GM06990 (cell line): ENCODE measurements at places on chromosomes 1 and 21.

- DNase-seq: no peak
Observed at GRCh38 chr21:25559746-25560145, 47.5 kb downstream of the MRPL39 start.

DNA sequence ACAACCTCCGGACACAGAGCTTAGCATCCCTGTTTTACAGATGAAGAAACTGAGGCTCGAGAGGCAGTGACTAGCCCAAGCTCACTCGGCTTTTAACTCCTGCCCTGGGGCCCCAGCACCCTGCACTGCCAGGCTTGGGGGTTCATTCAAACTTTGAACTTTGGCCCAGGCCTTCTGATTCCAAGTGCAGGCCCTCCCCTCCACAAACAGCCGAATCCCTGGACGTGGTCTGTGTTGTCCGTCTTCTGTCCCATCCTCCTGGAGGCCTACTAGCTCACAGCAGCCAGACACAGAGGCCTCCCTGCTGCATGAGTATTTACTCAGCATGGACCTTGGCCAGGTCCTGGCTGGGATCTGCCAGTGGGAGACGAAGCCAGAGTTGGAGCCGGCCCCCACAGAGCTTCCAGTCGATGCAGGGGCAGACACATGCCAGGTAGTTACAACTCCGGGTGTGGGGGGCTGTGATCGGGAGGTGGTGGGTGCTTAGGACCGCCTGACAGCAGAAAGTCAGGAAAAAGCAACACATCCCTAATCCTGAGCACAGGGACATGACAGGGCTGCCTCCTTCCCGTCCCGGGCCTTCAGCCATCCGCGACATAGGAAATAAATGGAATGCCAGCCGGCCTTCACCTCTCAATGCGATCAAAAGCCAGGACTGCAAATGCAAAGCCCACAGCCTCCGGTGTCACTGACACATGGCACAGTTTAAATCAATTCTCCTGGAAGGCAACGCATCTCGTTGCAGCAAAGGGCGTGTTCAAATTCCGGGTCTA lies 7.4 kb downstream of the IFFO2 start:
- DNase-seq: no peak

GRCh38 chr1:245748240-245748639 lies 593.5 kb downstream of the KIF26B start:
- DNase-seq: no peak

DNA sequence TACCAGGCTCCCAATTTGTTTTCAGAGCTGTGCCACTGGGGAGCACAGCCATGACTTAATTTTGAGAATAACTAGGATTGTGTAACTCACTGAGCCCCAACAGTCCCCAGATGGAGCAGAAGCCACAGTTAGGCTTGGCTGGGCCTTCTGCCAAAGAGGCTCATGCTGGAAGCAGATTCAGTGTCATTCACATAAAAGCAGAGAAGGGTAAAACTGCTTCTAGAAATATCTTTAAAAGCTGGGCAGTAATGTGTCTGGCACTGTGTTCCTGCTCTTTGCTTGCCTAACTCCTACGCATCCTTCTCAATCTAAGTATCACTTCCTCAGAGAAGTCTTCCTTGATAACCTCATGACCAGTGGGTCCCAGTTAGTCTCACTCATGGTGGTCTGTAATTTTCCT lies 20.3 kb downstream of the STK40 start:
- no peak for DNase-seq

- no peak for DNase-seq
Observed at GRCh38 chr1:96643519-96643918, 78.1 kb upstream of the PTBP2 start.

DNA sequence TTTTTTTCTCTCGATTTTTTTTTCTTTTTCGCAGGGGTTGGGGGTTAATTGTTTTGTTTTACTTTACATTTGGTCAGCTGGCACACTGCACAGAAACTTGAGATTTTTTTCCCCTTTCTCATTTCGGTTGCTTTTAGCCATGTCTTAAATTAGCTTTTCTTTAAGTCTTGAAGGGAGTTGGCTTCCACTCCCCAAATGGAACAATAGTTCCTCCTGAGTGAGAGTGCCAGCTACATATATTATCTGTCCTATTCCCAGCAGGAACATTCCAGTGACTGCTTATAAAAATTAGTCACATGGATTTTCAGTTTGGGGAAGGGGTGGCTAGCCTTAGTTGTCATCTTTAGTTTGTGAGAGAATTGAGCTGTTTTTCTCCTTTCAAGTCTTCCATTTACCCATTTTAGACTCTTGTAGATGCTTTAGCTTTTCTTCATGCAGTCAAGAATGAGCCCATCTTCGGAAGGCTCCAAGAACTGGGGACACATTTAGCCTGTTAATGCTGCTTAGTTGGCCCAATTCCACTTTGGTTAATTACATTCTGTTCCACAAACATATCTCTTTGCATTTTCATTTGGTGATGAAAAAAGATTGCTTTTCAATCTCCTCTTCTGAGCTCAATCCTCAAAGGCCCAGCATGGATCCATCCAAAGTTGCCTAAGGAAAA lies 510.1 kb upstream of the CXADR start:
- DNase-seq: no peak
